ENCODE measurements at places on chromosomes 5 and 9. TPM values are rescaled to one million over a fixed set of nuclear protein-coding genes. Genes with fewer than 3 reads are reported as not detected.
A peak's percentile ranks its signal among the peaks of the same experiment; 100 is the strongest.

GRCh38 chr9:134618163-134618832, 23.3 kb upstream of the COL5A1 start:
- no peaks in the 10 kb centered on the region for H3K36me3 ChIP-seq
- no peaks in the 10 kb centered on the region for H3K27me3 ChIP-seq
- H3K4me3 ChIP-seq: no peak overlapping the region
- no peak for DNase-seq
- H3K27ac ChIP-seq: no peak overlapping the region
- no peaks in the 10 kb centered on the region for H3K4me1 ChIP-seq

DNA sequence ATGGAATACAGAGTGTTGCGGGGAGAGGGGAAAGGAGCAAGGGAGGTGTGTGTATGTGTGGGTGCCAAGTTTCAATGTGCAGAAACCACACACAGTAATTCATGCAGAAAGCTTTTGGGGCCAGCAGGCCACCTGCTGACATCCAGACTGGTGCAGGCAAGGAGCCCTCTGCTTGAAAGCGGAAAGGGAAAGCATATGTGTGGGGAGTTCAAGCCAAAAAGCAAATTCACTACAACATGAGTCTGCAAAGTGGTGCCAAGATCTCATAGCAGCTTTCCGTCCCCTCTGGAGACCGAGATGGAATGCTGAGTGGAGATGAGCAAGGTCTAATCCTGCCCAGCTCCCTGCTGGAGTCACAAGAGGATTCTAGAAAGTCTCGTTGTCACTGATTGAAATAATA, 159.7 kb upstream of the VLDLR start:
- DNase-seq: peak; percentile 5
- no peak overlapping the region for H3K27ac ChIP-seq
- no peaks in the 10 kb centered on the region for H3K27me3 ChIP-seq

DNA sequence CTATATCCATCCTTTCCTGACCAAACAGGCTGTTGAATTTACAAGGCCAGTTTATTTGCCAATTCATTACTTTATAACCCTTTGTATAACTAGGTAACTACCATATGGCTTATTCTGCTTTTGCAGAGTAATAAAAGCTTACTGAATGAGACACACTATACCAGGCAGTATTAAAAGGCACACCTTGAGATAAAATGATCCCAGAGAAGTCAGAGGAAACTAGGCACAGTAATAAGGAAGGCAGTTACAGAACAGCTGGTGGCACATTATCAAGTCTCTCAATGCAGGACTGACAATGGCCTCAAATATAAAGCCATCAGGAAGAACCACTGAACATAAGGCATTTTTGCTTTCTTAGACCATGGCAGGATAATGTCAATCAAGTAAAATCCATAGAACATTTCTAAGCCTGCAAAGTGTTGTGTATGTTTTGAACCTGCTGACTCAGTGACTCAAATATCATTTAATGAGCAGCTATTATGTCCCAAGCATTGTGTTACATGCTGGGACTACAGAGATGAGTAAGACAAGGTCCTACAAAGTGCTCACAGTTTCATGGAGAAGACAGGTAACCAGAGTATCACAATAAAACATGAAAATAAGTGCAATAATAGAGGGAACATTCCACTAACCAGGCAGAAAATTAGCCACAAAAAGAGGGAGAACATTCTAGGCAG, 52.5 kb downstream of the OXCT1 start:
- H3K27me3 ChIP-seq: no peaks in the 10 kb centered on the region
- H3K4me3 ChIP-seq: no peak overlapping the region
- no peaks in the 10 kb centered on the region for H3K36me3 ChIP-seq
- DNase-seq: no peak
- no peak overlapping the region for H3K27ac ChIP-seq
- no peaks in the 10 kb centered on the region for H3K4me1 ChIP-seq

- no peaks in the 10 kb centered on the region for H3K36me3 ChIP-seq
- H3K27me3 ChIP-seq: no peaks in the 10 kb centered on the region
- no peak overlapping the region for H3K27ac ChIP-seq
- peaks cover 18% of the 10 kb centered on the region for H3K4me1 ChIP-seq
- no peak overlapping the region for H3K4me3 ChIP-seq
- no peak for DNase-seq
Measured at GRCh38 chr9:125646621-125647100, 60.3 kb downstream of the MAPKAP1 start.

DNA sequence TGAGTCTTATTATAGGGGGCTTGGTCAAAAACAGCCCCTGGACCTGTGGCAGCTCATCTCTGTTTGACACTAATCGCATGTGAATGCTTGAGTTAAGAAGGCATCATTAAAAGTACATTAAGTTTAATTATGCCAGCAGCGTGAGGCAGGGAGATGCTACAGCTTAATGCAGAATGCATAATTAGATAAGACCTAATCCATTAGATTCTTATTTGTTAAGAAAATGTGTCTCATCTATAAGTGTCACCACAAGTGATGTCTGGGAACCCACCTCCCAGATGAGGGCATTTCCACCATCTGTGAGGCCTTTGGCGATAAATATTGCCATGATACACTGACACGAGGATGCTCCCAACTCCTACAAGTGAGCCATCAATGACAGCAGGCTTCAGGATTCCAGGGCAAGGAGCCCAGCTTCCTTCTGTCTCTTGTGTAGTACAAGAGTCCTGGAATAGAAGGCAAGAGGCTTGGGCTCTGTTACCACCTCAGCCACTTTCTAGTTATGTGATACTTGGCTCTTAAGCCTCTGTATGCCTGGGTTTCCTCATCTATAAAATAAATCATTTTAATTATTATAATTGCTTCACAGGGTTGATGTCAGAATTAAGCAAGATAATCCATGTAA, 202.7 kb downstream of the FAM114A2 start:
- H3K36me3 ChIP-seq: no peaks in the 10 kb centered on the region
- no peak for DNase-seq
- H3K27me3 ChIP-seq: no peaks in the 10 kb centered on the region
- no peak overlapping the region for H3K4me3 ChIP-seq
- no peaks in the 10 kb centered on the region for H3K4me1 ChIP-seq

- peaks cover 6% of the 10 kb centered on the region for H3K4me1 ChIP-seq
- no peaks in the 10 kb centered on the region for H3K36me3 ChIP-seq
- H3K27me3 ChIP-seq: no peaks in the 10 kb centered on the region
- no peak for DNase-seq
Measured at GRCh38 chr5:90406466-90406865, 3.1 kb downstream of the CETN3 start.

DNA sequence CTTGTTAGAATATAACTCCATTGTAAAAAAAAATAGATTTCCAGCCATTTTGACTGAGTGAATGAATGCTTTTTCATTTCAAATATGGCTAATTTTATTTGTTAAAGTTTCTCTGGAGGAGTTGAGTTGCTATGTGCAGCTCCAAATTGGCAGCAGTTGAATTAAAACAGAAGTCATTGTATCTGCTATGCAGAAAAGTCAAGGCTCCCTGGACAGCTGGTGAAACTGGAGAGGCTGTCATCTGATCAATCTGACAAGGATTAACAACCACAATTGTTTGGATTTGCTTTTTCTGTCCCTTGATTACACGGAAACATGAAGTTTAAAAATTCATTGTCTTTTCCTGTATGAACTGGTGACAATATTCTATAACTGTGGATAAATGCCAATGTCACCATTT, 713.9 kb downstream of the EFNA5 start:
- no peak overlapping the region for H3K4me3 ChIP-seq
- H3K4me1 ChIP-seq: no peaks in the 10 kb centered on the region
- no peak for DNase-seq
- H3K27ac ChIP-seq: no peak overlapping the region
- H3K36me3 ChIP-seq: no peaks in the 10 kb centered on the region

- no peaks in the 10 kb centered on the region for H3K4me1 ChIP-seq
- H3K27ac ChIP-seq: no peak overlapping the region
- no peaks in the 10 kb centered on the region for H3K36me3 ChIP-seq
Measured at GRCh38 chr9:117671468-117671867, 32.7 kb upstream of the TLR4 start.

GRCh38 chr5:127306036-127306435, 15.4 kb downstream of the MEGF10 start:
- no peak overlapping the region for H3K27ac ChIP-seq
- no peaks in the 10 kb centered on the region for H3K27me3 ChIP-seq
- no peaks in the 10 kb centered on the region for H3K36me3 ChIP-seq
- no peaks in the 10 kb centered on the region for H3K4me1 ChIP-seq
- no peak for DNase-seq
- no peak overlapping the region for H3K4me3 ChIP-seq

DNA sequence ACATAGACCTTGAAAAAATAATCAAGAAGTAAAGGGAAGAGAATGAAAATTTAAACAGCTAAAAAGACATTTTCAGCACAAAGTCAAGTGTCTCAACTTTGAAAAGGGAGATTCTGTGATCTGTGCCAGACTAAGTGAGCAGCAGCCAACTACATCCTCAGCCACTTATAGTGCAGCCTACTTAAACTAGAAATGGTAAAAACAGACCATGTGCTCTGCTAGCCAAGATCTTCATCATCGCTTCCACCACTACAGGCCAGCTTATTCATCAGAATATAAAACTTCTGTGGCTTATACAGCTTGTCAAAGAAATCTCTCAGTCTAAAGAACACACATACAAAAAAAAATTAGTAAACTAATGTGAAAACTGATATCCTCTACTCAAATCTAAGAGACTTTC, 63.5 kb downstream of the CEMIP2 start:
- no peak overlapping the region for H3K4me3 ChIP-seq
- H3K27me3 ChIP-seq: no peaks in the 10 kb centered on the region
- H3K4me1 ChIP-seq: no peaks in the 10 kb centered on the region
- DNase-seq: peak; percentile 44
- no peak overlapping the region for H3K27ac ChIP-seq

DNA sequence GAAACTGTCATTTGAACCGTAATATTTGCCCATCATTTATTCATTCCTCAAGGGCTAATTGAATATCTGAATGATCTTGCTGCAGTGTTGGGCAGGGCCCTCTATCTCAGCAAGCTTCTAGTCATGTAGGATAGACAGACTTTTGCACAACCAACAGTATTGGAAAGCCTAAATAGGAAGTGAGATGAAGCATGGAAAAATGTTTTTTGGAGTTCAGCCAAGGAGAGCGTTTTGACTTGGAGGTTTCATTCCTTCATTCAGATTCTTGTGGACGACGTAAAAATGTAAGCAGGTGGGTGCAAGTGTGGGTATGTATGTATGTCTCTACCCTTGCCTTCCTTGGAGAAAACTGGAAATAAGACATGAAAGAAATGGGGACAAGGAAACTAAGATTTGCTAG, 15.5 kb downstream of the DAPK1 start:
- no peak for DNase-seq
- H3K4me3 ChIP-seq: no peak overlapping the region
- H3K27ac ChIP-seq: no peak overlapping the region

GRCh38 chr5:141100243-141100805, at the start of gene PCDHB3:
Gene PCDHB3 (plus strand): TSS chr5:141100473. CDS start chr5:141100650, 177 bp downstream.
- no peaks in the 10 kb centered on the region for H3K4me1 ChIP-seq
- no peaks in the 10 kb centered on the region for H3K27me3 ChIP-seq
- DNase-seq: peak; percentile 18
- H3K36me3 ChIP-seq: no peaks in the 10 kb centered on the region
- H3K4me3 ChIP-seq: no peak within 1 kb of the TSS

DNA sequence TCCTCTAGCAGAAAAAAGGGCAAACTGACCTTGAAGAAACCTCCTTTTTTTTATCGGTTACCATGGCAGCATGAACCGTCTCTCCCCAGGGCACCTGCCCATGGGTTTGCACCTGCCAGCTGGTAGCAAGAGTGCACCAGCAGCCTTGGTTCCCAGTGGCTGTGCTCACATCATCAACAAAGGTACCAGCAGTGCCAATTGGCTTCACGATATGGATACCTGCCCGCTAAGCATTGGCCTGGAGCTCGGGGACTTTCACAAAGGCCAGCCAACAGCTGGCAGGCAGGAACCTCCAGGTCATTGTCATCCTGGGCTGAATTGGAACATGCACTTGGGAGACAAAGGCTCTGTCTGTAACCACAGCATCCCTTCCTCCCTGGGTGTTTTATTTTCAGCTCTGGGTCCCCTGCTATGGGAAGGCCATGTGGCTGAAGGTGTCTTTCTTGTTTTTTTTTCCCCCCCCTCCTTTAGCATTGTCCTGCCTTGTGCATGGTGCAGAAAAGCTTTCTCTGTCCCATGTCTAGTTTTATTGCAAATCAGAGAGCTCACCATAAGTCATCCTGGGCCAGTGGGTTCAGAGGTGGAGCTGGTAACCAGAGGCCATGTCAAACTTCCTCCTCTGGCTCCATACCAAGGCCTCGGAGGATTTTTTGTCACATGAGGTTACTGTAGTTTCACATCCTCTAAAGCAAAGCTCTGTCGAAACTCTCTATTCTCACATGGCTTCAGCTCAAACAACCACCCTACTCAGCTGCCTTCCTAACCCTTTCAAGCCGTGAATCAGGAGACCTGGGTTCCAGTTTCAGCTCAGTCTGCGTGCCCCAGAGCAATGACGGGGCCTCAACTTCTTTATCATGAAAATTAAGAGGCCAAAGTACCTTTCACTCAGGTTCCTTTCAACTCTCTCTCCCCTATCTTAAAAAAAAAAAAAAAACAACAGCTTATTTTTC, 145.5 kb upstream of the MAP3K1 start:
- peak; percentile 28 for DNase-seq
- H3K27ac ChIP-seq: no peak overlapping the region
- no peak overlapping the region for H3K4me3 ChIP-seq
- no peaks in the 10 kb centered on the region for H3K27me3 ChIP-seq
- H3K36me3 ChIP-seq: no peaks in the 10 kb centered on the region

DNA sequence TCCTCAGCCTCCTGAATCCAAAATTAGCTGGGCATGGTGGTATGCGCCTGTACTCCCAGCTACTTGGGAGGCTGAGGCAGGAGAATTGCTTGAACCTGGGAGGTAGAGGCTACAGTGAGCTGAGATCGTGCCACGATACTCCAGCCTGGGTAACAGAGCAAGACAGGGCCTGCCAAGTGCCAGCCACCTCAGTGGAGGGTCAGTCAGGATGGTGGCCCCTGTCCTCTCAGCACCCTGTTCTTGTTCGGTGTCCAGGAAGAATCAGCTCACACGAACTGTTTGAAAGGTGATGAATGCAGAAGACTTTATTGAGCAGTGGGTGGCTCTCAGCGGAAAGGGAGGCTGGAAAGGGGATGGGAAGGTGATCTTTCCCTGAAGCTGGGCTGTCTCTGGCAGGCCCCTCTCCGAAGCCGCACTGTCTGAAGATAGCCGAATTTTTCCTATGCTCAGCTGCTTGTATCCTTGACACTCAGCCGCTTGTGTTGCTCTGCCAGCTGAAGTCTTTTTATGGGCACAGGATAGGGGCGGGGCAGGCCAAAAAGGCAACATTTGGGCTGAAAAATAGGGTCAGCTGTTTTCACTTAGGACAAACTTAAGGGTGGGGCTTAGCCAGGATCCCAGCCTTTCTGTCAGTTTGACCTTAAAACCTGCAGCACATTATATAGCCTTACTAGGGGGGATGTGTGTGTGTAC, 50.9 kb downstream of the UBE2R2 start:
- DNase-seq: no peak
- H3K36me3 ChIP-seq: no peaks in the 10 kb centered on the region
- H3K27me3 ChIP-seq: no peaks in the 10 kb centered on the region
- H3K4me3 ChIP-seq: no peak overlapping the region

Gene TRPM6
- 0.44 TPM for total RNA-seq

Gene KCTD16
- 2.3 TPM for total RNA-seq
